ENCODE measurements at places on chromosomes 6 and 20.
A peak's percentile ranks its signal among the peaks of the same experiment; 100 is the strongest.

- DNase-seq: peak; percentile 64
Measured at GRCh38 chr6:138722425-138723371, 50.9 kb upstream of the CCDC28A start.

GRCh38 chr6:138289739-138290138 is 71.4 kb upstream of the PBOV1 start:
- no peak for DNase-seq

GRCh38 chr20:17648791-17649730 is 33.0 kb downstream of the RRBP1 start:
- DNase-seq: no peak

- DNase-seq: no peak
Measured at GRCh38 chr6:72374857-72375256, 247.0 kb upstream of the KCNQ5 start.

- DNase-seq: no peak
Measured at GRCh38 chr20:10793766-10794165, 120.0 kb upstream of the JAG1 start.

- DNase-seq: no peak
Measured at GRCh38 chr6:74574794-74575193, 631.1 kb downstream of the COL12A1 start.

DNA sequence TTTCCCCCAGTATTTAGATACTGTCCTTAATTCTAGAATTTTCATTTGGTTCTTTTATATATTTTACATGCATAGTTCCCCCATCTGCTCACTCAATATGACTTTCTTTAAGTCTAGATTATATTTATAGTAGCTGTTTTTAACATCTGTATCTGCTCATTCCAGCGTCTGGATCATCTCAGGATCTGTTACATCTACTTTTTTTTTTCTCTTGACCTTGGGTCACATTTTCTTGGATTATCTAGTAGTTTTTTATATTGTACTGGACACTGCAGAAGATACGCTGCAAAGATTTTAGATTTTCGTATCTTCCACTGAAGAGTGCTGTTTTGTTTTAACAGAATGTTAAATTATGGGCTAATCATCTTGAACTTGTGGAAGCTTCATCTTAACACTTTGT is 20.7 kb downstream of the RAB22A start:
- DNase-seq: no peak

DNA sequence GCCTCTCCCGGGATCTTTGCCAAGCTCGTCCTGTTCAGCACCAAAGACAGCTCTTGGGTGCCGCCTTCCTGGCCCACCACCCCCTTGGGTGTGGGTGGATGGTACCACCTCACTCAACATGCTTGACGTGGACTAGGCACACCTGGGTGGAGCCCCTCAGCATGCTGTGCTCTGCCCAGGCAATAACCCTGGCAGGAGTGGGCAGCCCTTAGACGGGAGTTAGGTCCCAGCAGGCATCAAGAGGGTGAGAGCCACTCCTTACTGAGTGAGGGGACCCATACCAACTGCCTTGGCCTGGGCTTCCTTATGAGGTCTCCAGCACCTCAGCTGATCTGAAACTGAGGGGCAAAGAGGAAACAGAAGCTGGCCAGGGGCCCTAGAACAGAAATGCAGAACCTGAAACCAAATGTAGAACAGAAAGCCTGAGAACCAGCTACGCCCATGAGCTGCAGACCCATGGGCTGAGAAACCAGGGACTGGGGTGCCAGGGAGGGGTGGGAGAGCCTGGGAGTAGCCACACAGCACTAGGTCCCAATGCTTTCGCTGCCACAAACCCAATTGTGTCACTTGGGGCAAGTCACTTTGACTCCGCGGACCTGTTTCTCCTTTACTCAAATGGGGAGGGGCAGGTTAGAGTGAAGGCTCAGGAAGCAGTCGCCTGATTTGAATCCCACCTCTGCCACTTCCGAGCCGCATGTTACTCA is 2.0 kb downstream of the FGD2 start:
- no peak for DNase-seq

DNA sequence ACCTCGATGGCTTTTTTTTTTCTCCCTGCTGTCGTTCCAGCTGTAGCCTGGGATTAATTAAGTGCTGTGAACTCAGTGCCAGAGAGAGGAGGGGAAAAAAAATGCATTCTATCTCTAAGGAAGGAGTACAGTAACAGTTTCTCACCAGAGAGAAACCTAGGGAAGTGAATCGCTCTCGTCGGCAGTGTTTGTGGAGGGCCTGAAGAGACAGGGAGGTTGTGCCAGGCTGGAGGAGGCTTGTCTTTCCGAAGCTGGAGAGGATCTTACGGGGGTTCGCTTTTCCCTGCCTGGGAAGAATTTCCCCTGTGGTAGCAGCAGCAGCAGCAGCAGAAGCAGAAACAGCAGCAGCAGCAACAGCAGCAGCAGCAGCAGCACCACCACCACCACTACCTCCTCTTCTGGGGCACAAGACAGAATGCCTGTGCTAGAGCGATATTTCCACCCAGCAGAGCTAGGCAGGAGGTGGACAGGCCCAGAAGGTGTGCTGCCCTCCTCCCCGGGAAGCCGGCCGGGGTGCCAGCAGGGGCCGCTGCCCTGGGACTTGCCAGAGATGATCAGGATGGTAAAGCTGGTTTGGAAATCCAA is 186.5 kb downstream of the PDE7B start:
- DNase-seq: no peak

Measured in CMK (cell line).